ENCODE measurements at places on chromosomes 2 and 18.

DNA sequence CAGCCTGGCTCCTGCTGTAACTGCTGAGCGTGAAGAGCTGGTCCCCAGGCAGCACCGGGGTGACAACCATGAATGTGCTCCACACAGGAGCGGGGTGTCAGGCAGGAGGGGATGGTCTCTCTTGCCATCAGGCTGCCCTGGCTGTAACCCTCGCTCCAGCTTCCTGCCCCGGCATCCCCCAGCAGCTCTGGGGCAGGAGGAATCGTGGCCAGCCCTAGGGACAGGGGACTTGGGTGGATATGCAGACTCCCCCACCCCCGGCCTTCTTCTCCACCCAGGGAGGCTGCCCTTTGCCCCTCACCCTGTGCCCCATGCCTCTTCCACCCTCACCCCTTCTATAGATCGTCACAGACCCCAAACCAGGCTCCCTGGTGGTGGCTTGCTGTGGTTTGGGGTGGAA is 69.4 kb upstream of the SMAD7 start:
- no peak for DNase-seq

DNA sequence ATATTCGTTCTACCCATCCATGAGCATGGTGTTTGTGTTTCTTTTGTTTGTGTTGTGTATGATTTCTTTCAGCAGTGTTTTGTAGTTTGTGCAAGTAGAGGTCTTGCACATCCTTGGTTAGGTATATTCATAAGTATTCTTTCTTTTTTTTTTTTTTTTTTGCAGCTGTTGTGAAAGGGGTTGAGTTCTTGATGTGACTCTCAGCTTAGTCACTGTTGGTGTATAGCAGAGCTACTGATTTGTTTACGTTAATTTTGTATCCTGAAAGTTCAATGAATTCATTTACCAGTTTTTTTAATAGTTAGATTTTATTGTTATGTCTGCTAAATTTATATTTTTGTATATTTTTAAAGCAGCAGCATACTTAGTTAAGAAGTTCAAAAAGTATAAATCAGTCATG is 834.4 kb upstream of the NRXN1 start:
- DNase-seq, result no peak

DNA sequence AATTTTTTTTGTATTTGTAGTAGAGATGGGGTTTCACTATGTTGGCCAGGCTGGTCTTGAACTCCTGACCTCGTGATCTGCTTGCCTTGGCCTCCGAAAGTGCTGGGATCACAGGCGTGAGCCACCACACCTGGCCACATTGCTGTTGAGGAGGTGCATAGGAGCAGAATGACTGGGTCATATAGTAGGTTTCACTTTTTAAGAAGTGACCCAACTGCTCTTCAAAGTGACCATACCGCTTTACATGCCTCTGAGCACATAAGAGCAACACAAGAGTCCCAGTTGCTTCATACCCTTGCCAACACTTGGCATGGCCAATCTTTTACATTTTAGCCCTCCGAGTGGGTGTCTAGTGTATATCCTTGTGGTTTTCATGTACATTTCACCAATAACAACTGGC is 28.9 kb downstream of the RRM2 start:
- DNase-seq, result no peak

DNA sequence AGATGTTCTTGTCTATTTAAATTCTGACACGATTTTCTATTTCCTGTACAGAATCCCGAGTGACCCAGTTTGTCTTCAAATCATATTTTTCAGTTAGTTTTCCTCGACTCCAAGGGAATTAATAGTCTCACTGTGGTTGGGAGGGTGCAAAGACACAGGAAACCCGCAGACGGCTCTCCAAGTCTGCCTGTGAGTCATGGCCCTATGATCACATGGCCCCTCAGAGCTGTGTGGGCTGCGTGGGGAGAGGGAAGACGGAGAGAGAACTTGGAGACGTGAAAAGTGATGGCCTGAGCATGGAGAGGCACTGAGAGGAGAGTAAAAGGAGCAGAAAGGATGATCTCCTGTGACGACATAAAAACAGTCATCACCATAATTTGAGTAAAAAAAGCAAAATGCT is 989.9 kb downstream of the DCDC2C start:
- no peak for DNase-seq

DNA sequence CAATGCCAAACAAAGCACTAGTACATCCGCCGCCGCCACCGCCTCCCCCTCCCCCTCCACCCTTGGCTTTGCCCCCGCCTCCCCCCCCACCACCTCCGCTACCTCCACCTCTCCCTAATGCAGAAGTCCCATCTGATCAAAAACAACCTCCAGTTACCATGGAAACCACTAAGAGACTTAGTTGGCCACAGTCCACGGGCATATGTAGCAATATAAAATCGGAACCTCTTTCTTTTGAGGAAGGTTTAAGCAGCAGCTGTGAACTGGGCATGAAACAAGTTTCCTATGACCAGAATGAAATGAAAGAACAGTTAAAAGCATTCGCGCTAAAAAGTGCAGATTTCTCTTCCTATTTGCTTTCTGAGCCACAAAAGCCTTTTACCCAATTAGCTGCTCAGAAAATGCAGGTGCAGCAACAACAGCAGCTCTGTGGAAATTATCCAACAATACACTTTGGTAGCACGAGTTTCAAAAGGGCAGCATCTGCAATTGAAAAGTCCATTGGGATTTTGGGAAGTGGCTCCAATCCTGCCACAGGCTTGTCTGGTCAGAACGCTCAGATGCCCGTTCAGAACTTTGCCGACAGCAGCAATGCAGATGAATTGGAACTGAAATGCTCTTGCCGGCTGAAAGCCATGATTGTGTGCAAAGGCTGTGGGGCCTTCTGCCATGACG is 168.0 kb downstream of the ASXL3 start:
- no peak for DNase-seq

DNA sequence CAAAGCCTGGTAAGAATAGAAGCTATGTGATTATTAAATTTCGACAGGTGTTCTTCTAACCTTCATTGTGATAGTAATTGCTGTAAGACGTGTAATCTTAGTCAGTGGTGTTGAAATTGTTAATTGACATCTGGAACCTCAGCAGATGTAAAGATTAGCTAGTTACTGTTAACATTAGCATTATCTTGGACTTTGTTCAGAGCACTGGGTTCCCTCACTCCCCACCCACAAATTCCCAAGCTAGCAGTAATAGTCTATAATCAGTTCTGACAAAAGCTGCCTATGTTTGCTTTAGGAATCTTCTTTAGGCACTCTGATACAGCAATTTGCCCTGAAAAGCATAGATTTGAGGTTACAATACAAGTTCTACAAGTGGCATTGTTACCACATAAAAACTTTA is 233.7 kb downstream of the EN1 start:
- no peak for DNase-seq

GRCh38 chr2:185796758-185797157 is 58.2 kb downstream of the FSIP2 start:
- no peak for DNase-seq

Measured in muscle of arm (tissue), 14 donors.